ENCODE measurements at places on chromosomes 1 and 21. TPM values are rescaled to one million over a fixed set of nuclear protein-coding genes. Genes with fewer than 3 reads are reported as not detected.
A peak's percentile ranks its signal among the peaks of the same experiment; 100 is the strongest.

GRCh38 chr1:16065269-16065576, 8.2 kb downstream of the FAM131C start:
- DNase-seq = no peak

- DNase-seq = peak; percentile 18
These were observed 61.2 kb downstream of the OLFML3 start for GRCh38 chr1:114040273-114041015.

- DNase-seq = no peak
These were observed 547.2 kb upstream of the NCAM2 start for GRCh38 chr21:20451046-20451445.

- DNase-seq = no peak
These were observed 506 bp downstream of the MYOM3 start for GRCh38 chr1:24111262-24111995.

DNA sequence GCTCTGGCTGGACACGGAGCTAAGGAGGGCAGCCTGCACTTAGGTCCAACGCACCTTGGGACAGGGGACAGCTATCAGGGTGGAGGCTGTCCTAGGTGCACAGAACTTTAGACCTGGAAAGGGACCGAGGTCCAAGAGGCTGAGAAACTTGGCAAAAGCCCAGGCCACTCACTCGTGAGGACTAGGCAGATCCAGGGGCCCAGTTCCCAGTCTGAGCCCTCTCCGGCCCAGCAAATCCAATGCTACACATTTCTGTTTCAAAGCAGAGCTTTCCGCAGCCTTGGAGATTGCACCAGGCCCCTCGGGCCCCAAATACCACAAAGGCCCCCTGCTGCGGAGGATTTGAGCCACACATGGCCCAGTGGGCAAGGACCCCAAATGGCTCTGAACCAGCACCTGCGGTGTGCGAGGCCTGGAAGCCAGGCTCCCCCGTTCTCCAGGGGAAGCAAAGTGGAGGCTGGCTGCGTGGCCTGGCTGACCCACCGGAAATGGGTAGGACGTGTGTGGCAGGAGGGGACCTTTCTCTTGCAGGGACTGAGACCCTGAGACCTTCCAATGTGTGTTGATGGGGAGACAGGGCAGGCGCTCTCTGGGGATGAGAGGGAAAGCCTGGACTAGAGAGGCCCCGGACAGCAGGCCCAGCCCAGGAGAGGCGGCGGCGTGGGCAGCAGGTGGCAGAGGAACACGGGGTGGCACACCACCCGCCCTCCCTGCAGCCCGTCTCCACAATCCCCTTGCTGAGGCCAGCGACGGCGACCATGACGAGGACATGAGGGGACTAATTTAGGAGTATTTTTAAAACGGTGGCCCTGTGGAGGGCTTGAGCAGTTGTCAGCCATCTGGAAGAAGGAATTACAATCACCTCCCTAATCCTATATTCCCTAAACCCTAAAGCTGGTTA, 118.7 kb downstream of the CASZ1 start:
- DNase-seq = no peak

Gene MARK1
- not detected for total RNA-seq

DNA sequence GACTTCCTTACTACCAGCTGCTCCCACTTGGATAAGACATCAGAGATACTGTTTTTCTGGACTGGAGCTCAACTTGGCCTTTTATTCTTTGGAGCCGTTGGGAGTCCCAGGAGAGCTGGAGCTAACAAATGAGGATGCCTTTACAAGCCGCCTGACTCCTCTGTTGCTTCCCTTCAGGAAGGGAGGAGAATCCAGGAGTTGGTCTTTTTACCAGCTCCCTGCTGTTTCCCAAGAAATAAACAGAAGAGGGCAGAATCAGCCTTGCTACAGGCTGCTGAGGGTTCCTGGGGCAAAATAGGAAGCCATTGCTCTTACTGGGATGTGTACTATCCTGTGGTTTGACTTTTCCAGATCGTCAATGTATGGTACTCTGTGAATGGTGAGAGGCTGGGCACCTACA, 1.5 kb downstream of the EIF3I start:
- DNase-seq = no peak

DNA sequence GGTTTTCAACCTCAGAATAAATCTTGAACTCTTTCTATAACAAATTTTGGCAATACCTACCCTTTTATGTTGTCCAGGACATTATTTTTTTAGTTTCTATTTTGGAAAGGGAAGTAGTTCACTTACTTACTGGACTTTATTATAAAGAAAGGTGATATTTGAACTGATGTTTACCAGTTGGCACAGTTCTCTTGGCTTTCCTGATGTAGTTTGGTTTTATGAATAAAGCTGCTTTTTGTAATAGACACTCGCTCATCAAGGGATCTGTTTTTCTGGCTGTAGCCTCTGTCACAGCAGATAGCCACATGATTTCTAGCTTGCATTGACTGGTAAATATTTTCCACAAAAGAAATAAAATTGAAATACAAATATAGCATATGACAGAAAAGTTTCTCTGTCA, 40.9 kb upstream of the METTL18 start:
- DNase-seq = no peak

Gene LCE5A
- not detected for total RNA-seq

DNA sequence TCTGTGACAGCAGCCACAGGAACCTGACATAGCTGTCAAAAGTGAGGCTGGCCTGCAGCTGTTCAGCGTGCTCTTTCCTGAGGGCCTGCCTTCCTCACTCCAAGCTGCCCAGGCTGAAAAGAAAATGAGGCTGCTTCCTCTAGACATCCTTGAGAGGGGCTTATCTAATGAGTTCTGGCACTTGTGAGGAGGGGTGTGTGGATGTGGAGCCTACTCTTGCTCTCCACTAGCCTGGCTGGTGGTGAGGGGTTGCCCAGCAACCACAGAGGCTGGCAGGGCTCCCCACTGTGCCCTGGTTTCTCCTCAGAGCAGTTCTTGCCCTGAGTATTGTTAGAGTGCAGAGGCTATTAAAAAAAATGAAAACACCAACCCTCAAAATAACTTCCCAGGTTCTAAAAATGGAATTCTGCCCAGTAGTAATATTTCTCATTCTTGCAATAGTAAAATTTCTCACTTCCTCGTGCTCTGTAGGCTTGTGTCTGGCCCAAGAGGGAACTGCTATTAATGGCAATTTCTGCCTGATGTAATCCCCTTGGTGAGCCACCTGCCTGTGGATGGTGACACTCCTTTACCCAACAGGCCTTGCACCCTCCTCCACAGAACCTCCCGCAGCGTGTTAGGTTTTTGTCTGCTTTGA, 52.6 kb upstream of the EPS8L3 start:
- no peak for DNase-seq

DNA sequence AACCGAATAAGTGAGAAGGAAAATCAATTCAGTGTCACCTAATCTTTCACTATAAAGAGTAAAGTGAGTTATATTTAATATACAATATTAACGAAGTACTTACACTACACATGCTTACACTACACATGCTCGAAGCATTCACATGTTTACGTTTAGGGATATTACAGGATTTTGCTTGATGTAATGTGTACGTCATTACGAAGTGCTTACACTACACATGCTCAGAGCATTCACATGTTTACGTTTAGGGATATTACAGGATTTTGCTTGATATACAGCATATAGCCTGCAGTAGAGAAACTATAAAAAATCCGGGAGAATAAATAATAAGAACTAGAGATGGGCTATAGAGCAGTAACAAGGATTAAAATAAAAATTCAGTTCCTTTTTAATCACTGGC, 538.8 kb upstream of the CXADR start:
- no peak for DNase-seq

- DNase-seq = no peak
These were observed 50.6 kb downstream of the BEND5 start for GRCh38 chr1:48726139-48726538.

- no peak for DNase-seq
These were observed 6.8 kb downstream of the SPRR5 start for GRCh38 chr1:152953761-152954160.

DNA sequence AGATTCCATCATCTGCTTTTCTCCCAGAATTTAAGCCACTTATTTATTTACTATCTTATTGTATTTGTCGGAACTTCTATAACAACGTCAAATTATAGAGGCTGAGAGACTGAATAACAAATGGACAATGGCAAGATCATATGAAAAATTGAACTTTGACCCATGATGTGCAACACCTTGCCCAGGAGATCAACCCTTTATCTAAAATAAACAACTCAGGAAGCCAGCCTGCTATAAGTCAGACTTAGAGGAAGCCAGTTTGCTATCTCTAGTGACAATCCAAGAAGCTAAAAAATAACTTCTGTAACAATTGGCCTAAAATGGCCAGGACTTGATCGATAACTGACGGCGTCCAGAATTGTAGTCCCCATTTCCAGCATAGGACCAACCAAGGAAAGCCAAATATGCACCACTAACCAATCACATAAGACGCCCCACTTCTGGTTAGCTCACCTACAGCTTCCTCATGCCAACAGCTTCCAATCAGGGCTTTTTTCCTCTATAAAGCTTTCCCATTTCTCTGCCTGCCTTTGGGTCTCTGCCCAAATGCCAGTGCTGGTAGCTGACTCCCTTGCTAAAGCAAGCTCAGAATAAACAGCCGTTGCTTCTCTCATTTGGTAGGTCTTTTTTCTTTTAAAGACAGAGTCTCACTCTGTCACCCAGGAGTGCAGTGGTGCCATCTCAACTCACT, 28.5 kb downstream of the ANP32E start:
- no peak for DNase-seq

DNA sequence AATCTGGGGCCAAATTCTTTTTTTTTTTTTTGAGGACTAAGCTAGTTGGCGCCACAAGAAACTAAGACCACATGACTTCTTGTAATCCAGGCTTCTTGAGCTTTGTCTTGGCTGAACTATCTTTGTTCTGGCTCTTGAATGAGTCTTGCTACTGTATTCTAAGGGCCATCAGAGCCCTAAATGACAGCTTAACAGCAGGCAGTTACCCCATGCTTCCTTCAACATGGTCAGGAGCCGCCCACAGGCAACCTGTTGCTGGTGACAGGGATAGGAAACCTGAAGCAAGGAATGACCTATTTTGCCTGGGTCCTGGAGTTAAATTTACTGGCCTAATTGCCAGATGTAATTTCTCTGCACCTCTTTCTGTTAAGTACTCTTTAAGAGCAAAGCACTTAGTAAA, 188.2 kb upstream of the PLXNA2 start:
- DNase-seq = no peak

DNA sequence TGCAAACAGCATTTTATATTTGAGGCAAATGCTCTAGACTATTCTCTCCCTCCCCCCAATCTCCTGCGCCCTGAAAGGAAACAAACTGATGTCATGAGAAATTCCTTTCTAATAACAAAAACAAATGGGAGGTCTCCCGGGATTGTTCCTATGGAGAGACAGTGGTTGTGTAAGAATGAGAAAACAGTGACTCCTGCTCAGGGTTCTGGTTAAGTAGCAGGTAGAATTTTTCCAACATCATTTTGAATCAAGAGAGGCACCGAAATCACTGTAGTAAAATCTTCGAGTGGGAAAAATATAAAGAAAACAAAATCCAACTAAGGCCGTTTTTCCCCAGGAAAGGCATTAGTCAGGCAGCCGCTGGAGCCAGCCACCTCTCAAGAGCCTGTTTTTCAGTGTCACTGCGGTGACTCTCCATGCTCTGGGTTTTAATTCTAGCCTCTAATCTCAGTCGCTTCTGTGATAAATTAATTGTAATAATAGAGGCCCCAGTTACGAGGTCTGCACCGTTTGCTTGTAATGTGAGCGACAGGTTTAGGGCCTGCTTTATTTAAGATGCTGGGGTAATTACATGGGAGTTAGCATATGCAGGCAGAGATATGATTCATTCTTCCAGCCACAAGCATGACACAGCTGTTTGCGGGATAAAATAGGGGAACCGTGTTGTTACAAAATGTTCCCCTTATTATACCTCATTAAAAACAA, 80.3 kb downstream of the RNF220 start:
- no peak for DNase-seq

- peak; percentile 31 for DNase-seq
These were observed 164.3 kb downstream of the DHRS3 start for GRCh38 chr1:12453400-12454343.

Gene OPRD1
- not detected for total RNA-seq

GRCh38 chr1:156119503-156120209, 5.1 kb downstream of the LMNA start:
- peak; percentile 37 for DNase-seq

GRCh38 chr1:111214884-111215283, 12.6 kb upstream of the CHI3L2 start:
- DNase-seq = peak; percentile 80

DNA sequence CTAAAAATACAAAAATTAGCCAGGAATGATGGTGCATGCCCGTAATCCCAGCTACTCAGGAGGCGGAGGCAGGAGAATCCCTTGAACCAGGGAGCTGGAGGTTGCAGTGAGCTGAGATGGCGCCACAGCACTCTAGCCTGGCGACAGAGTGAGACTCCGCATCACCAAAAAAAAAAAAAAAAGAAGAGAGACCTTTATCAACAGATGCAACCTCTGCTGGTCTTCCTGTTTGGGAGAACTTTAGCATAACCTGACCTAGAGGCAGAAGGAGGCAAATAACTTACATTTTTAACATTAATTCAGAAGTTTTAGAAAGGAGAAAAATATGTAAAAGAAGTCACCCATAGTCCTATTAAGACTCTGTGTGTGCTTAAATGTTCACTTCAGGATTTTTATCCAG, 32.4 kb downstream of the SLAMF1 start:
- no peak for DNase-seq

GRCh38 chr1:34406377-34406776, 229.7 kb downstream of the C1orf94 start:
- DNase-seq = no peak

GRCh38 chr1:175801979-175802378, 58.6 kb upstream of the TNR start:
- DNase-seq = no peak

Gene FAM72C
- 20.9 TPM for total RNA-seq

Gene PLEKHA6
- 0.80 TPM for total RNA-seq

DNA sequence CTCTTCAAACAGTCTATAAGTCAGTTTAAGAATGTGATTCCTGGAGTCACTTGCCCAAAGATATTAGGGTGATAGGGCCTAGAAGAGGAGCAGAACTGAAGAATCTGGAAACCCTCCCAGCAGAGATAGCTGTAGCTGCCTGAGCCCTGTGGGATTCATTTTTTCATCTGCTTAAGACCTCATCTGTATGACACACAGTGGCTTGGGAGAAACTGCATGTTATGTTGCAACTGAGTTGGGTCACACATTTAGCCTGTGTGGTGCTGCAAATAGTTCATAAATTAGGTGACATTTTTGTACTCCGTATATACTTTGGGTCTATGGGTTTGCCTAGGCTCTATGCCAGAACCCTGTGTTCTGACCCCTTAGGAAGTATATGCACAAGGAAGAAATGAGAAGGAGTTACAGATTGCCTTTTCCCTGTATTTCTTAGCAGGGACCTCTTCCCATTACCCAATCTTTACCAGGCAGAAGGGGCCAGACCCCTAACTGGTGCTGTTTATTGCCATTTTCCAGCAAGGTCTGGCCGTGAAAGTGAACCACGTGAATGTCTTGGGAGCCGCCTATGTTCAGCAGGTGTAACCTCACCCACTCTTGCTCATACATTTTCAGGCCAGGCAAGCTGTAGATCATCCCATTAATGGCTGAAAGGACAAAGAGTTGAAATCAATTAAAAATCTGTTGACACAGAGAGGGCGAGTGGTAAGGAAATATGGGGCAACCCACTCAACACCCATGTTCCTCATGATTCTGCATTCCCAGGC, 41.9 kb upstream of the SLC19A2 start:
- DNase-seq = no peak
